ENCODE measurements at places on chromosomes 1 and 21.
A peak's percentile ranks its signal among the peaks of the same experiment; 100 is the strongest.

DNA sequence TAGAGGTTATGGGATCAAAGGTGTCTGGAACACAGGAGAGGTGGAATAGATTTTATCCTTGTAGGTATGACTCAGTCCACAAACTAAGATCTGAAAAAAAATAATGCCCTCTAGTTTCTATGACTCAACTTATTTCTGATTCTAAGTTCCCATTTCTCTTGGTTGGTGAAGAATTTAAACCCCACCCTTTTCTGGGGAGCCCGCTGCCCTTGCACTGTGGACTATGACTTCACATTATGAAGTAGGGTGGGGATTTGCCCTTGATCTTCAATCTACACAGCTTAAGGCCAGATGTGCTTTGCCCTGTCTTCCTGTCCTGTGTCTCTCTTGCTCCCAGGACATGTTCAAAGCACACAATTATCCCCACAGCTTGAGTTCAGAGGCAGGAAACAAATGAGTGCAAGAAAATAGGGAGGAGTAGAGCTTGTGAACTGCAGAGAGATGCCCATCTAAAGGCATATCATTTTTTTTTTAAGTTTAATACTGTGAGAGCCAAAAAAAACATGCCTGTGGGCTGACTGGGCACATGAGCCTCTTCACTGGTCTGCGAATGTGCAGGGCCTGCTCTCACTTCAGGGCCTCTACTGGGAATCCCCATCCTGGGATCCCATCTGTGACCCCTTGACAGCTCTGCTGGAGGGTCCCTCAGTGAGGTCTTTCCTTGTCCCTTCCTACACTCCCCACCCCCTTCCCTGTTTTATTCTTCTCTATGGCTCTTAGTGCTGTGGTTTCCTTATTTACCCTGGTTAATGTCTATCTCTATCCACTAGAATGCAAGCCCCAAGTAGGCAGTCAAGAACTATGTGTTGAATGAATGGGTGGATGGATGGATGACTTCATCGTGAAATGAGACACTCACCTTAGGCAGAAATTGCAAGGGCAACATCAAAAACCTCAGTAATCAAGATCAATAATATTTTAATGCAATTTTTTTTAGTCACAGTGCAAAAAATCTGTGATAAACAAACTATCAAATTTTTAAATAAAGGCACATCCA, 61.5 kb downstream of the CD58 start:
- DNase-seq = no peak

DNA sequence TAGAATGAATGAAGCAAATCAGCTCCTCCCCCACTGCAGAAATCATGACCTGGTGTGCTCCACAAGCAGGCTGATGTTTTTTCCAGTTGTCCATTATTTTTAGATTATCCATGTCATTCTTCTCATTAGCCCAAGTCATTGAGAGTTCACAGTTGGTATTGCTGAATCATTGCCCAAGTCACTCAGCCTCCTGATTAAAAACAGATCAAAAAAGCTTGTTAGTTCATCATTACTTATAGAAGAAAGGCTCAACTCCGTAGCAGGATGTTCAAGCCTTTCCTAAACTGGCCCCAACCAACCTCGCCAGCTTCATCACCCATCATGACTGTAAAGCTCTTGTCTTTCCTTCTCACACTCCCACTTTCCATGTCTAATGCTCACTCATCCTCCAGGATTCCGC, 161.3 kb upstream of the CTTNBP2NL start:
- DNase-seq = no peak

- no peak for DNase-seq
These were observed 289.7 kb downstream of the HHAT start for GRCh38 chr1:210618369-210618768.

DNA sequence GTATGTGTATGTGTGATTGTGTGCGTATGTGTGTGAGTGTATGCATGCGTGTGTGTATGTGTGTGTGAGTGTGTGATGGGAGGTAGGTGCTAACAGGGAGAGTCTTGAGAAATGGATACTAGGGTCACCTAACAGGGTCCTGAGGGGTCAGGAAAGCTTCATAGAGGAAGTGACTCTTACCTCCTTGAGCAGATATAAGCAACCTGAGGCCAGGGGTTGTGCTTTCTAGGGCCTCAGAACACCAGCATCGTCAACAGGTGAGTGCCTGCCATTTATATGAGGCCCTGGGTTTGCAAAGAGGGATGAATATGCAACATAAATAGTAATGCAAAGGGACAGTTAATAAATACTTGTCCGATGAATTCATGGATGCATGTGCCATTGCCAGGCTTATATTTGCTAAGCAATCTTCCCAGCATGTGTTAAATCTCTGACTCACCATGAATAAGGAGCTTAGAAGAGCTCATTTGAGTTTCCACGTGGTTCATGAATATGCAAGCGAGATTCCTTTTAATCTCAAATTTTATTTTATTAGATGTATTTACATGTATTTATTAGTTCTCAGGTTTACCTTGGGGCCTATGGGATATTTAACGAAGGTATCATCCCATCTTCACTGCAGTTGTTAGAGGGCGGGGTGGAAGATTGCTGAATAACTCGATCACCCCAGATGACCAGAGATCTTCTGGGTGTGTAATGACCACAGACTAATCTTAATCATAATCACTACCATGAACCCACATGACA, 438.3 kb downstream of the CAMTA1 start:
- peak; percentile 81 for DNase-seq

DNA sequence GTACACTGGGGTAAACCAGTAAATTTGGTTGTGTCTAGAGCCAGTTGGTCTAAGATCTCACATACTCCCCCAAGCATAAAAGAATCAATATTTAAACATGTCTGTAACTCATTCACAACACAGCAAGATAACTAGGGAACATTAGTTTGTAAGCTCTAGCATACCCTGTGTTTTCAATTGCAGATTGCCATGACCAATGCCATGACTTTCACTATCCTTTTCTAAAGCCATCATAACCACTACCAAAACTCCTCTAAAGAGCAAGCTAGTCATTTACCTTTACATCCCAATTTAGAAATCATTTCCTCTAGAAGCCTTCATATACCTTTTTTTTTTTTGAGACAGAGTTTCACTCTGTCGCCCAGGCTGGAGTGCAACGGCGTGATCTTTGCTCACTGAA, 56.5 kb upstream of the PLA2G4A start:
- no peak for DNase-seq

- peak; percentile 71 for DNase-seq
These were observed 97.4 kb upstream of the KCNJ15 start for GRCh38 chr21:38159355-38159754.

- no peak for DNase-seq
These were observed 40.7 kb downstream of the CD2 start for GRCh38 chr1:116794804-116795481.

- DNase-seq = peak; percentile 60
These were observed 54.5 kb downstream of the PCNX2 start for GRCh38 chr1:233240829-233241682.

DNA sequence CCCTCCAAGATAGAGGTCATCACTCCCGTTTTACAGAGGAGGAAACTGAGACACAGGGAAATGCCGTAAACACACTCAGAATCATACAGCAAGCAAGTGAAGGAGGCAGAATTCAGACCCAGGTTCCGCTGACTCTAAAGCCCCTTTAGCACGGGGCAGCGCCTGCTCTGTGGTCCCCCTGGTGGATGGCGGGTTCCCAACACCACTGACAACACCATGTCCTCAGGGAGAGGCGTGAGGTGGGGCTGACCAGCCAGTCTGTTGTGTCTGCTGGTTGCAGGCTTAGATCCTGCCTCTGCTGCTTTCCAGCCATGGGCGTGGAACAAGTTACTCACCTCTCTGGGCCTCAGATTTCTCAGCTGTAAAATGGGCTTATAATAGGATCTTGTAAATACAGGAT, 617.3 kb downstream of the MATN1 start:
- peak; percentile 55 for DNase-seq

GRCh38 chr21:33033094-33033951, 7.6 kb downstream of the OLIG2 start:
- DNase-seq = no peak

- no peak for DNase-seq
These were observed 23.8 kb downstream of the IER5 start for GRCh38 chr1:181112071-181112929.

GRCh38 chr1:47751996-47752451, 245.2 kb downstream of the TRABD2B start:
- no peak for DNase-seq

DNA sequence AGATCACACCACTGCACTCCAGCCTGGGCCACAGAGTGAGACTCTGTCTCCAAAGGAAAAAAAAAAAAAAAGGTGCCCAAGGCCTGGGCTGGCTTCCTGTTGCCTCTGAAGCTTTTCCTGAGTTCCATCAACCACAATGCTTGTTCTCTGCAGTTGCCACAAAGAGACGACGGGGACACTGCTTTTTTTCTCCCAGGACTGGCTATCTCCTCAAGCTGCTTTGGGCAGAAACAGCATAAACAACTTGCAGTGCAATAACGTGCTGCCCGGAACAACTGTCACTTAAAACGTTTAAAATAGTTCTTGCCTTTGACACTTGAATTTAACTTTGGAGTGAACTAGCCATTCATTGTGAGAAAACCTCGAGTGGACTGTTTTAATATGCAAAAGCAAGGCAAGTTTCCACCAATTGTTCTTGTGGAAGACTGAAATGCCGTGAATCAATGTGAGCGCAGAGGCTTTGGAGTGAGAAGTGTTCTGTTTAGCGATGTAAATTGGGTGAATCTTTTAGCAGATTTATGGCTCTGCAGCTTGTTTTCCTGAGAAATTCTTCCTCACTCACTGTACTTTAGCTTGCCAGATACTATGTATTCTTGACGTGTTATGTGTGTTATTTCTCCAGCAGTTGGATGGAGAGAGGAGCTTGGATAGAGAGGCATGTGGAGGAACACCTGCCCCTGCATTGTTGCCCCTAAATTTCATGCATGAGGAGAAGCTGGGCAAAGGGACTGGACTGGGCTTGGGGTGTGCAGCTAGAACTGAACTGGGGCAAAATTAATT, 188.1 kb upstream of the KIAA0040 start:
- DNase-seq = no peak

- no peak for DNase-seq
These were observed 123.3 kb downstream of the ZC3H11B start for GRCh38 chr1:219489636-219490035.

GRCh38 chr1:230868736-230869385, 540 bp upstream of the C1orf198 start:
- peak; percentile 47 for DNase-seq

DNA sequence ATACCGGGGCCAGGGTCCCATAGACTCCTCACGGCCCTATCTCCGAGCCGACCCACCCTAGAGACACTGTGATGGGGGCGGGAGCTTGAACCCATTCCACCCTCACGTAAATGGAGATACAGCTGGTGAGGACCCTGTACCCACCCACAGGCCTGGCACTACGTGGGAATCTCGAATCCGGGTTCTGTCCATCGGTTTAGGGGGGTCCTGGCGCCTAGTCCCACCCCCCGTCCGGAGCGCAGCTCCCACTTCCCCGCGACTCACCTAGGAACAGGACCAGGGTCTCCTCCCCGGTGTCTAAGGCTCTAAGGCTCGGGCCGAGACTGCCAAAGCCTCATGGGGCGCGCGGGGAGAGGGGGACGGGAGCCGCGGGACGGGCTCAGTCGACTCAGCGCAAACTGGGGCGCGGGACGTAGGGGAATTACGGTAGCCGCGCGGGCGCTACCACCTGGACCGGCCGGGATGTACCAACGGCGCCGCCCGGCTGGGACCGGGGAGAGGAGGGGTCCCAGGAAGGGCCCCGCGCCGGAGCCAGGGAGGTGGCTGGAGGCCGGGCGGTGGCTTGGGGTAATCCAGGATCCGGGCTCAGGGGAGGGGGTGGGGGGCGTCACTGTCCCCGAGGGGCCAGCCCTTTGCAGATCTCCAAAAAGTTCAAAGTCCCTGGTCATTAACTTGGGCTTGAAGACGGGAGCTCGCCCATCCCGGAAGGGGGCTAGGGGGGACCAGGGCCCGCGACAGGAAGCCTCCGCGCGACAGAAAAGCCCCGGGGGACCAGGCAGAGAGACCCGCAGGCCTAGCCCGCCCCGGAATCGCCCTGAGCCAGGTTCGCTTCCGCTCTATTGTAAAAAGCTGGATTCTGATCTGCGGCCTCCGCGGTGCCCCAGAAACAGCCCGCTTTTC, 1.0 kb downstream of the PLEKHG5 start:
- peak; percentile 75 for DNase-seq

DNA sequence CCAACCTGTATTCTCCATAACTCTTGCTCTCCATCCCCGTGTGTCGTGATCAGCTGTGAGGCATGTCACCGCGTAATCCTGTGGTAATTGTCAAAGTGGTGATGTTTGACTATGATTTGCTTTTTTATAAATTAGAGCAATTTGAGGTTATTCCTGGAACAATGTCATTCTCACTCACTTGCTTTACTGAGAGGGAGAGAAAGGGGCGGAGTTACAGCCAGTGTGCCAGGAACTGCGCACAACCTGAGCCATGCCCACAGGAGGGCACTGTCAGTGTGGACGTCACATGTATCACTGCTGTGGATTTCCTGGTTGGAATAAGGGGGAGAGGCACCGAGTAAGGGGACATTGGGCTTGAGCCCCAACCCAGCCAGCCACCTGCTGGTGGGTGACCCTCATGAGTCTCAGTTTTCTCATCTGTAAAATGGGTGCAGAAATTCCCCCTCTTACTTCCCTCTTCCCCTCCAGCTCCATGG, 6.9 kb downstream of the ADGRB2 start:
- DNase-seq = no peak

DNA sequence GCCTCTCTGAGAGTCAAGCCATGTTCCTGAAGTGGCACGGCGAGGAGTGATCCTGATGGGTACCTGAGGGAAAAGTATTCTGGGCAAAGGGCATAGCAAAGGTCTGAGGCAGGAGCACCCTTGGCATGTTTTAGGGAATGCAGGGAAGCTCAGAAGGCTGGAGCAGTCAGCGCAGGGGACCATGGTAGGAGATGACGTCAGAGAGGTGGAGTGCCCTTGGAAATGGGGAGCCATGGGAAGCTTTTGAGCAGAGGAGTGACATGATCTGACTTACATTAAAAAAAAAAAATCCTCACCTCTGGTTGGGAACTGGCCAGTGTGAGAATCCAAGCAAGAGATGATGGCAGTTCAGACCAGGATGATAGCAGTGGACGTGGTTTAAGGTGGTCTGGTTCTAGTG, 37.2 kb downstream of the PDPN start:
- DNase-seq = no peak

DNA sequence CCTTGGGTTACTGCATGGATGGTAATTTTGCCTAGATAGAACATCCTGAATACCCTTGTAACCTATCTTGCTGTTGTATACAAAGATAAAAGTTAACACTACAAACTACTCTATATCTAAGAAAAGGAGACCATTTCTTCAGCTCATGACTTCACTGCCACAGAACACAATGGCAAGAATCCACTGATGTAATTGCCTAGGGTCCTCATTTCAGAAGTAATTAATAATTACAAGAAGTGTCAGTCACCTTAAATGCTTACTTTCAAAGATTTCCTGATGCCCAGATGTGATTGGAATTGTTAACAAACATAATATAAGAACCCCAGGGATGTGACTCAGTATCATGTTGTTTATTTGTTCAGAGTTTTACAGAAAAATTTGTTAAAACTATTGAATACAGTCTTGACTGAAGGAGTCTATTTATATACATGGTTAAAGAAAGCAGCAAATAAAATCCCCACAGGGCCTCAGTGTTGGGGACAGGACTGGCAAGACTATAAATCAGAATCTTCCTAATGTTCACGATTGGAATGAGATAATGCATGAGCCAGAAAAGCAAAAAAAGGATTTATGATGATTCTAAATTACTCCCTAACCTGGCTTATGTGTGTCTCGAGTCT, 83.9 kb downstream of the CRB1 start:
- DNase-seq = no peak

GRCh38 chr1:156673387-156674121, 3.7 kb downstream of the NES start:
- no peak for DNase-seq

GRCh38 chr1:183291802-183292514, 105.9 kb downstream of the LAMC2 start:
- DNase-seq = no peak
